ENCODE measurements at places on chromosomes 4 and X.
A peak's percentile ranks its signal among the peaks of the same experiment; 100 is the strongest.

DNA sequence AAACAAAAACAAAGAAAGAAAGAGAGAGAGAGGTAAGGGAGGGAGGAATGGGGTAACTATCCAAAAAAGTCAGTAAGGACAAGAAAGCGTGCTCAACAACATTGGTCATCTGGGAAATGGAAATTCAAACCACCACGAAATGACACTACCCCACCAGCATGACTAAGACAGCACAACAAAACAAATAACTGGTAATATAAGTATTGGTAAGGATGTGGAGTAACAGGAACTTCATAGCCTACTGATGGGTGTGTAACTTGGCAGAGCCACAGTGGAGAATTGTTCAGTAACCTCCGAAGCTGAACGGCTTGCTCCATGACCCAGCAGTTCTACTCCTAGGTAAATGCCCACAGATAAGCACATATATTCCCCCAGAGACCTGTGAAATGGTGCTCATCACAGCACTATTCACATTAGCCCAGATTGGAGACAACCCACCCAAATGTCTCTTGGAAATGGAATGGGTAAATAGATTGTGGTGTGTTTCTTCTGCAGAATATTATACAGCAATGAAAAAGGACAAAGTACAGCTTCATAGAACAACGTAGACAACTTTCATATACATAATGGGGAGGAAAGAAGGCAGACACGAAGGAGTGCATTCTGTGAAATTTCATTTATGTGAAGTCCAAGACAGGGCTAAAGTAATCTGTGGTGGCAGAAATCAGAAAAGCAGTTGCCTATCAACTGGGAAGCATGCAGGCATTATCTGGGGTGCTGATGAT is 95.5 kb upstream of the ATP6AP2 start:
- no peaks in the 10 kb centered on the region for H3K36me3 ChIP-seq
- H3K4me1 ChIP-seq: no peaks in the 10 kb centered on the region
- no peaks in the 10 kb centered on the region for H3K27me3 ChIP-seq
- no peak overlapping the region for H3K4me3 ChIP-seq

- no peak for DNase-seq
- peak overlapping the region; percentile 51 for H3K4me3 ChIP-seq
- H3K27ac ChIP-seq: no peak overlapping the region
These were observed 692 bp upstream of the SLC9A7 start for GRCh38 chrX:46759645-46759974.

- no peak for DNase-seq
- no peak overlapping the region for H3K27ac ChIP-seq
- H3K36me3 ChIP-seq: no peaks in the 10 kb centered on the region
- H3K4me3 ChIP-seq: no peak overlapping the region
These were observed 44.9 kb downstream of the ZNF182 start for GRCh38 chrX:47958761-47959342.

DNA sequence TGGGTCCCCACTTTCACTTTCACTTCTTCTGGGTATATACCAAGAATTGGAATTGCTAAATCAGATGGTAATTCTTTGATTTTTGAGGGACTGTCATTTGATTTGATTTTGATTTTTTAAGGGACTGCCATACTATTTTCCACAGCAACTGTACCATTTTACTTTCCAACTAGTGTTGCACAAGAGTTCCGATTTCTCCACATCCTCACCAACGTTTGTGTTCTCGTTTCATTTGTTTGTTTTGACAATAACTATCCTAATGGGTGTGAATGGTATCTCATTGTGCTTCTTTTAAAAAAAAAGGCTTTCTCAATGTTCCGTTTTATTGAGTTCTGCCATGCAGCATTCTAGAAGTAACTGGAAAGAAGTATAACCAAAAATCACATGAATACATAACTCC is 62.6 kb downstream of the C4orf46 start:
- no peaks in the 10 kb centered on the region for H3K4me1 ChIP-seq
- H3K27ac ChIP-seq: no peak overlapping the region
- no peak overlapping the region for H3K4me3 ChIP-seq
- DNase-seq: no peak
- H3K27me3 ChIP-seq: no peaks in the 10 kb centered on the region

DNA sequence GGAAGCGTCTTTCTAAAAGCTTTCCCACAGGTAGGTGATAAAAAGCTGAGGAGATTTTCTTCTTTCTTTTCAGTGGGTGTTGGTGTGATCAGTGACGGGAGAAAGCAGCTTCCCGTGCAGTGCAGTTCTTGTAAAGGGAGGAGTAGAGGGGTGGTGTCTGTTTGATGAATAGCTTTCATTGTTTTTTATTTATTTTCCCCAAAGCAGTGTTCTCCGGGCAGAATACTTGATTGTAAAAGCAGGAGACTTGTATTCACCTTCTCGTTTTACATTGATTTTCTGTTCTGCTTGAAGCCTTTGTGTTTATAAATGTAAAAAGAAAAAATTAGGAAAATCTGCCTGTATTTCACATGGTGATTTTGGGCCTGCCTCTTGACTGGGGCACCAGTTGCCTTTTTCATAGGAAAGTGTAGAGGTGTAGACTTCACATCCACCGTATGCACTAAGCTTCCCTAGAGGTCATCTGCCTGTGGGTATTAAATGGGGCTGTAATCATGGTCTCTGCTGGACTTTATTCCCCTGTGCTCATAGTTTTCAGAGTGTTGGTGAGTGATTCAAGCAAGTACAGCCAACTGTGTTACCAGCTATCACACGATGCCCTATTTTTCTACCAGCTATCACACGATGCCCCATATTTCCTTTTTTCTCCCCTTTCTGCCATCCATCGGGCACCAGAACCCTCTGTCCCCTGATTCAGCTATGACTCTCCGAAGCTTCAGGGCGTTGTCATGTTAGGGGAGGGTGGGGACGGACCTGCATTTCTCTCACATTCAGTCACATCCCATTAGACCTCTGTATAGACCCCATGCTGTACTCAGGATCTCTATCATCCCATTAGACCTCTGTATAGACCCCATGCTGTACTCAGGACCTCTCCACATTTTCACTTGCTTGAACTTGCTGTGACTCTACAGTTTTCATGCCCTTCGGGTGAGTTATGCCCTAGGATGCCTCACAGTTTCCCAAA is 526.5 kb downstream of the TRIML1 start:
- H3K36me3 ChIP-seq: no peaks in the 10 kb centered on the region
- H3K4me1 ChIP-seq: no peaks in the 10 kb centered on the region
- H3K4me3 ChIP-seq: no peak overlapping the region
- no peak for DNase-seq

GRCh38 chrX:44914532-44915198 is 41.7 kb downstream of the KDM6A start:
- H3K27me3 ChIP-seq: no peaks in the 10 kb centered on the region
- H3K27ac ChIP-seq: no peak overlapping the region
- DNase-seq: no peak
- H3K4me1 ChIP-seq: peaks cover 24% of the 10 kb centered on the region

DNA sequence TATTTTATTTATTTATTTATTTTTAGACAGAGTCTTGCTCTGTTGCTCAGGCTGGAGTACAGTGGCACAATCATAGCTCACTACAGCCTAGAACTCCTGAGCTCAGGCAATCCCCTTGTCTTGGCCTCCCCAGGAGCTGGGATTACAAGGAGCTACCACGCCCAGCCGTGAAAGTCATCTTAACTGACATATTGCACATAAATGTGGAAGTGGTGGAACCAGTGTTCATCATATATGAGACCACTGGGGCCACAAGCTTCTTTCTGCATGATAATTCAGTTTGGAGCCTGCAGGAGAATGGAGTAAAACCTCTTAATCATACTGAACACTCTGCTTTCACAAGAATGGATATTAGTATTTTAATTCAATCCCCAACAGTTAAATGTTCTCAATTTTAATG is 12.5 kb upstream of the CTSO start:
- DNase-seq: no peak
- H3K4me3 ChIP-seq: no peak overlapping the region
- H3K27ac ChIP-seq: no peak overlapping the region
- no peaks in the 10 kb centered on the region for H3K27me3 ChIP-seq
- no peaks in the 10 kb centered on the region for H3K36me3 ChIP-seq

GRCh38 chr4:186717556-186717955 is 6.1 kb downstream of the FAT1 start:
- H3K36me3 ChIP-seq: no peaks in the 10 kb centered on the region
- H3K27ac ChIP-seq: no peak overlapping the region
- H3K27me3 ChIP-seq: no peaks in the 10 kb centered on the region
- H3K4me1 ChIP-seq: peaks cover 7% of the 10 kb centered on the region
- H3K4me3 ChIP-seq: no peak overlapping the region
- no peak for DNase-seq

DNA sequence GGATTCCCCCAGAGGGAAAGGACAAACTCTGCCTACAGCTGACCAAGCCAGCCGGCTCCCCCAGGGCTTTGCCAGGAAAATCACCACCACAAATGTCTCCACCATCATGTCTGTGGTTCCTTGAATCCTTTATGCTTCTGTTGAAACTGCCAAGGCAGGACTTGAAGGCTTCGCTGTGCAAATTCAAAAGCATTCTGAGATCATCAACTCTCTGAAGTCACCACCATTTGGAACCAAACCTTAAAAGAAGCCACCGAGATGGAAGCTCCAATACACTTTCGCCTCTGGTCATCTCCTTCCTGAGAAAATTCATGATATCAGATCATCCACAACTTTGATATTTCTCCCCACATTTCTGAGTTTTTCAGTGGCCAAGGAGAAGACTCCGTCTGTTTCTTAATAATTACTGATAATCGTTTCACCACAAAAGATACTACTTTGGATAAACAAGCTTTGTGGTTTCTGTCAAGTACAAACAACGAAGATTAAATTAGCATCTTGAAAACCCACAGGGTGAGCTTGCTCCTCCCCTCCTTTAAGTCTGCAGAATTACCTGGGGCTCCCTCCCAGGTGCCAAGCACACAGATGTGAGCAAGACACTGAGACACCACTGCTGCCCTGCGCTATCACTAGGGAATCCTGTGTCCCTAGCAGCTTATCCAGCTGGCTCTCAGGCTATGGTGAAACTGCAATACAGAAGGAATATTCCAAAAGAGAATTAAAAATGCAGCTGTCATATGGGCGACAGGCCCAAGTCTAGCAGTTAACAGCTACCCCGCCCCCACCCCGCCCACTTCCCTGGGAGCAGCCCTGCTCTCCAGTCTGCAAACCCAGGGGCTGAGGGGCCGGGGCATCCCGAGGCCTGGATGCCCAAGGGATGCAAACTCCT is 125.0 kb upstream of the TBL1X start:
- no peaks in the 10 kb centered on the region for H3K27me3 ChIP-seq
- H3K4me1 ChIP-seq: peaks cover 30% of the 10 kb centered on the region
- peak; percentile 68 for DNase-seq

GRCh38 chr4:127244515-127244914 is 388.2 kb upstream of the INTU start:
- peaks cover 5% of the 10 kb centered on the region for H3K4me1 ChIP-seq
- DNase-seq: no peak
- H3K4me3 ChIP-seq: no peak overlapping the region
- H3K27ac ChIP-seq: no peak overlapping the region
- no peaks in the 10 kb centered on the region for H3K36me3 ChIP-seq

DNA sequence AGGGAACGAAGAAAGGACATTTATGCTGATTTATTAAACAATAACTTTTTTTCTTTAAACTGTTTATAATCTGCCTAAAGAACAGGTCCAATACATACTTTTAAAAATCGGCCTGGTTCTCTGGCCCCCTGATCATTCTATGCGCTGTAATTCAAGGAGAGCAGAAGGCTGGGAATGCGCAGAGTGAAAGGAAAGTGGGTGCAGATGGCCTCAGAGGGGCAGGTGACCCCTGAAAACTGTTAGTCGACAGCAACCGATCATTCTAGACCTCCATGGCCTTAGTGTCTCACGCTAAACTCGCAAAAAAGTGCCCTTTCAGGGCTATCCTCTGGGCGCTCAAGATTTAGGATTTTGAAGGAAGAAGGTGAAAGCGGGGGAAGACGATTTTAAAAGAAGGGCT is 2.2 kb downstream of the PDE5A start:
- peak overlapping the region; percentile 95 for H3K4me3 ChIP-seq
- no peaks in the 10 kb centered on the region for H3K36me3 ChIP-seq
- no peaks in the 10 kb centered on the region for H3K27me3 ChIP-seq
